Kidney tubule cell (primary cell): ENCODE measurements at places on chromosomes 6 and 20.

DNA sequence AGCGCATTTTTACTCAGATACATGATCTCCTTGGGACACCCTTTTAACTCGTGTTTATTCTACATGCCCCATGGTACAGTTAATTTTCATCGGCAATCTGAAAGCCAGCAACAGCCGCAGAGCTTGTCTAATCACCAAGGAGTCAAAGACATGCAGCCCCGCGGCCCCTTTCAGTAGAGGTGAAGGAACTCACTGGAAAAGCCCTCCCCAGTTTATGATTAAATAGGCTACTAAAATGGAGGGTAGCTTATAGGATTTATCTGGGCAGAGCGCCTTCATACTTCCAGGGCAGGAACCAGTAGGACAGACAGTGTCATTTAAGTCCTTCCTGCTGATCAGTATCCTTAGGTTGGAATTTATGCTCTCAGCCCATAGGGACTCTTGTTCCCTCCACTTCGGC is 83.5 kb downstream of the DHX35 start:
- no peak for DNase-seq

GRCh38 chr6:34383161-34383631 is 9.3 kb downstream of the NUDT3 start:
- DNase-seq, result peak; percentile 26

GRCh38 chr6:15457121-15457650 is 205.6 kb downstream of the DTNBP1 start:
- no peak for DNase-seq

- DNase-seq, result no peak
These were observed 31.9 kb upstream of the ZNF831 start for GRCh38 chr20:59131551-59132285.

- peak; percentile 48 for DNase-seq
These were observed 26.7 kb downstream of the MDN1 start for GRCh38 chr6:89792881-89793280.

DNA sequence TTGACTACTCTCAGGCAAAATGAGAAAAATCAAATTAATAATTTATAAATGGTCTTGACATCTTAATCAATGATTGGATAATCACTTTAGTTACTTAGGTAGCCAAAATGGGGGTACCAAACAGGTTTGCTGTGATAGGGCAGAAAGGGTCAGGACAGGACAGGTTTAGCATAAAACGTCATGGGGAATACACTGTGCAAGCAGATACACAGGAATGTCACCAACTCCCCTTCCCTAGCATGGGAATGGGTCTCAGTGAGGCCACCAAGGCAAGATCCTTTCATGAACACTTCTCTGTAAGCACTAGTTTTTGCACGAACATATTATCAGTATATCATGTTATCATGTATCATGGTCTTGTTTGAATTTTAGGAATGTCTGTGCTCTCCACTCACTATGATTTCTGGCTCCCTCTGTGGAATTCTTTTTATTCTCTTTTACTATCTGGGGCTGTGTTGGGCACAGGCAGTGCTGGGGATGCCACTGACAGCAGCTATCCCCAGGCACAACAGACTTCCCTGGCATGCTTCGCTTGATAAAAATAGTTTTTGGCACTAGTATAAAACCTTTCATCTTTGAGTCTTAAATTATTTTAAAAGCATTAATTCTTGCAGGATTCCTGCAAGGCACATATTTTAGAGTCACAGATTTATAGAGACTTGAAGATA is 18.3 kb downstream of the PTCHD4 start:
- no peak for DNase-seq

DNA sequence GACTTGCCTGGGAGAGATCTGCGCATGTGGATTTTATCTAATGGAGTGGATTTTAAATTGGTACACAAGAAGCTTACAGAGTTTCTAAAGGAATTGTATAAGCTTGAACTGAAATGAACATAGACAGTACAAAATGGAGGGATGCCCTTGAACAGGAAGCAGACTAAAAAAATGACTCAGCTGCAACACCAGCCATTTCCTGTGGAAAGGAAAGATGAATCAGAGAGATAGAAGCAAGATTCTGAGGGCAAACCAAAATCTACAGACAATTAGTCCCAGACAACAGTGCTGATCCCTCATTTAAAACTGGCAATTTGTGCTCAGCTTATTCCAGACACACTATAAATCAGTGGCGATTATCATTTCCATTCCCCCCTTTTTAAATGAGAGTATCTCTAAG is 114.6 kb upstream of the TCF21 start:
- DNase-seq, result peak; percentile 77

GRCh38 chr6:138222901-138223546 is 4.7 kb upstream of the PBOV1 start:
- DNase-seq, result no peak

- DNase-seq, result no peak
These were observed 264.4 kb downstream of the COL12A1 start for GRCh38 chr6:74941424-74941823.

- no peak for DNase-seq
These were observed 160.1 kb downstream of the SCP2D1 start for GRCh38 chr20:18973529-18974173.

DNA sequence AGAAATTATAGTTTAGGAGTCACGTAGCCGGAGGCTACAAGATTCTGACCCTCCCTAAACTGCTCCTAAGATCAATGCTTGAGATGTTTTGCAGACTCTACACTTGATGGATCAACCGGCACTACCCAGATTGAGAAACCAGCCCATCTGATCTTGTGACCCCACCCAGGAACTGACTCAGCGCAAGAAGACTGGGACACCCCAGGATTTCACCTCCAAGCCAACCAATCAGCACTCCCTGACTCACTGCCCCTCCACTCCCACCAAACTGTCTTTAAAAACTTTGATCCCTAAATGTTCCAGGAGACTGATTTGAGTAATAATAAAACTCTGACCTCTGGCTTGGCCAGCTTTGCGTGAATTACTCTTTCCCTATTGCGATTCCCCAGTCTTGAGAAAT is 99.8 kb downstream of the OPRM1 start:
- DNase-seq, result peak; percentile 55

GRCh38 chr6:82277686-82278085 is 30.1 kb upstream of the IBTK start:
- peak; percentile 34 for DNase-seq

DNA sequence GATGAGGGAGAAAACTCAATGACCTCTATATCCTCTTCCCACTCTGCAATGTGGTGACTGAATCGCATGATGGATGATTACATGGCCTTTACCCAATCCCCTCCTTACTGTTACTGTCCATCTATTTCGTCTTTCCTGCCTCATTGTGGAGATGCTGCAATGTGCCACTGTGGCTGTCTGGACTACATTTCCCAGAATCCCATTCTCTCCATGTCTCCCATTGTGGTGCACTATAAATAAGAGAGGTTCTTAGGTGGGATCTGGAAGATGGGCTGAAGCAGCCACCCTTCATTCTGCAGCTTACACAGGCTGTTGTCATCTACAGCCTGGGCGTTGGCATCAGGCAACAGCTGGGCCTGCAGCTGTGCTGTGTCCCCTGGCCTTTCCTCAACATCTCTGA is 233.6 kb downstream of the PRKN start:
- DNase-seq, result no peak

- DNase-seq, result no peak
These were observed 124.2 kb upstream of the PTPN1 start for GRCh38 chr20:50385733-50386640.

GRCh38 chr20:45890077-45890984 is 677 bp downstream of the NEURL2 start:
- DNase-seq, result peak; percentile 72

DNA sequence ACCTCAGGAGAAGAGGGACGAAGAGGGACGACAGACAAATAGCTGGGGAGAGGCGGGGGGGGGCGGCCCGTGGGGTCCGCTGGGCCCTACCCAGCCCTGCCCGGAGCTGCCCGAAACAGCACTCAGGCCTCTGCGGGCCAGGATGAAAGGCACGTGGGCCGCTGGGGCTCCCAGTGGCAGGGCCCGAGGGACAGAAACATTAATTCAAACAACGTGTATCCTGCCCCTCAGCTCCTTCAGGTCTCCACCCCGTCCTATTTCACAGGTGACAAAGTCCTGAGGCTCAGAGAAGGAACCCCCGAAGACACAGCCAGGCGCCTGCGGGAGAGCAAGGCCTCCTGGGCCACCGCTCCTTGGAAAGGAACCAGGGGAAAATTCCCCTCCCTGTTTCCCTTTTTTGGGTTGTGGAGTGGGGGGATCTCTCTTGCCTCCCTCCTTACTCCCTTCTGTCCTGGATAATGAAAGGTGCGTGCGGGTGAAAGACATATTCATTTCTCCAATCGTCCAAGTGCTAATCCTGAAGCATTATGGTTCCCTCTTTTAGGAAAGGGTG is 93.3 kb downstream of the RNASET2 start:
- no peak for DNase-seq

- peak; percentile 72 for DNase-seq
These were observed 367.2 kb upstream of the RUNX2 start for GRCh38 chr6:44960898-44961297.

- DNase-seq, result peak; percentile 67
These were observed 164.1 kb upstream of the SALL4 start for GRCh38 chr20:51966296-51966971.

- DNase-seq, result no peak
These were observed 172.5 kb upstream of the BTBD3 start for GRCh38 chr20:11745145-11745544.

DNA sequence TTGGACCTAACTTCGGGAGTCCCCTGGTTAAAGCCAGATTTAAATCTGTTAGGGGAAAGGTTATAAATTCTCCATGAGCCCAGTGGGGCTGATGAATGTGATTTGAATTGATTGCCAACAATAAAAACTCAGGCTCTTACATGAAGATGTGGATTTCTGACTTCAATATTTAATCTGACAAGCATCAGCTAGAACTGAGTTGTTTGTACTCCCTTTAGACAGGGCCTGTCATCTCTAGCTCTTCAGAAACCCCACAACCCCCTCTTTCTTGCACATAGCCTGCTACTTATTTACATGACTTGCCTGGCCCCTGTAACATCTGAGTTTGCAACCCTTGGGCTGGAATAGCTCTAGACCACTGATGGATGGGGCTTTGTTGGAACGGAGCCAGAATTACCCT is 191.6 kb upstream of the PLCB4 start:
- DNase-seq, result no peak

DNA sequence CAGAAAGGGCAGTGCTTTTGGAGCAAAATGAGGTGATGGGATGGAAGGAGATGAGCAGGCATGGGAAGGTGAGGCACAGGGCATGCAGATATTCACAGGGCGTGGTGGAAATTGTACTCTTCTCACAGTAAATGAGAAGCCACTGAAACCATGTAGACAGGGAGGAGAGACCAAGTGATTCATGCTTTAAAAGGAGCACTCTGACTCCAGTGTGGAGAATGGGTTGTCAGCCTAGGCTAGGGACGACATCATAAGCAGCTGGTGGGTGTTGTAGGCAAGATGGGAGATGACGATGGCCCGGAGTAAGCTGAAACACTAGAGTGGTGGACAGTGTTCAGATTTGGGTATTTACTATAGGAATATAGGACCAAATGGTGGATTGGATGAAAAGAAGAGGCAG is 18.4 kb downstream of the PDE7B start:
- DNase-seq, result peak; percentile 43

- DNase-seq, result no peak
These were observed 59.6 kb downstream of the ANKRD60 start for GRCh38 chr20:58168843-58169242.

DNA sequence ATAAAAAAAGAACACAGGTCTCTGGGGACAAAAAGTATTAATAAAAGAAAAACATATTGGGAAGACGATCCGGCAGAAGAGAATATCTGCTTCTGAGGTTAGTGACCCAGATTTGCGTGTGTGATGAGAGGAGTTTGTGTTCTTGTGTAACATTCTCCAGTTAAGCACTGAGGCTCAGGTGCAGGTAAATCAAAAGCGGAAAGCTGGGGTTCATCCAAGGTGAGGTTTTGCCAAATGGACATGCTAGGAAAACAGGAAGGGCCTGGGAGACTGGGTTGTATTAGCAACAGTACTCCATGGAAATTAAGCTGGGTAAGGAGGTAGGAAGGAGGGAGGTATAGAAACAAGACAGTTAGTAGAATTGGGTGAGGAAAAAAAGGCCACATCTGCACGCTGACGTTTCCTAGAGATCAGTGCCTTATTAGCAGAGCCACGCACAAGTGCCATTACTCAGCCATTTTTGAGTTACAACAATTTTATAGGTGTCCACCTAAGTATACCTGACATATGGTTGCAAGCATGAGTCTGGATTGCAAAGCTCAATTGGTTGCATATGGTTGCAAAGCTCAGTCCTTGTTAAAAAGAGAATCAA is 139.6 kb downstream of the ZMYND8 start:
- DNase-seq, result no peak

GRCh38 chr20:46252352-46253091 is 55.8 kb downstream of the CDH22 start:
- DNase-seq, result no peak

- no peak for DNase-seq
These were observed 309.5 kb upstream of the CHD6 start for GRCh38 chr20:41927655-41928054.

DNA sequence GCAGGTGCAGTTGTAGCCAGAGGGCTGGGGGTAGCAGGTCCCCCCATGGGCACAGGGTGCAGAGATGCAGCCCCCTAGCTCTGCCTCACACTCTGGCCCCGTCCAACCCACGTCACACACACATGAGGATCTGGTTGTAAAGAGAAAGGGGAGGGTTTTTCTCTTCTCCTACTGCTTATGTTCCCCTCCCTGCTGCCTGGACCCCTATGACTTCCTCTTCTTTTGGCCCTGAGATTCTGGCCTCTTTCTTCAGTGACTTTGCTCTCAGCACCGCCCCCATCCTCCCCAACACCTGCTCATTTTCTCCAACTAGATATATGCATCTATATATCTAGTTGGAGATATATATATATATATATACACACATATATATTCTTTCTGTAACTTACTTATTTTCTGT is 9.7 kb downstream of the NOTCH4 start:
- DNase-seq, result no peak

DNA sequence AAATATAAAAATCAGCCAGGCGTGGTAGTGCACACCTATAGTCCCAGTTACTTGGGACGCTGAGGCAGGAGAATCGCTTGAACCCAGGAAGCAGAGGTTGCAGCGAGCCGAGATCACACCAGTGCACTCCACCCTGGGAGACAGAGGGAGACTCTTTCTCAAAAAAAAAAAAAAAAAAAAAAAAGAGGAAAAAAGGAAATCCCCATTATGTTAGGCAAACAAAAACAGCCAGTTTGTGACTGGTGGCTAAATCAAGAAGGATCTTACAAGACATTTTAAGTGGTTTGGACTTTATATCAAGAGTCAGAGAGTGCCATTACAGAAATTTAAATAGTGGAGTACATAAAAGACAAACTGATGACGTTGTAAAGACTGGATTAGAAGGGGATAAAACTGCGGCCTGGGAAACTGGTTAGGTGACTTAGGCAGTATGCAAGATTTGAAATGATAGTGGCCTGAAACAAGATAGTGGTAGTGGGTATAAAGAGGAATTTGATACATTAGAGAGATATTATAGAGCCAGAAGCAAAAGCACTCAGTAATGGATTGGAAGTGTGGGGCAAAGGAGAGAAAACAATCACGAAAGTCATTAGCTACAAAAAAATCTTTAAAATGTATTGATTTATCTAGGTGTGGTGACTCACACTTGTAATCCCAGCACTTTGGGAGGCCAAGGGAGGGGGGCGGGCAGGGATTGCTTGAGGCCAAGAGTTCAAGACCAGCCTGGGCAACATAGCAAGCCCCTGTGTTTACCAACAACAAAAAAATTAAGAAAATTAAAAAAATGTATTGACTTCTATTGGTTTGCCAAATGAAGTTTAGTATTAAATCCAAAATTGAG is 1.7 kb upstream of the MYO6 start:
- no peak for DNase-seq

- peak; percentile 35 for DNase-seq
These were observed 1.2 kb upstream of the PLTP start for GRCh38 chr20:45913116-45913515.

GRCh38 chr6:26472549-26473290 is 15.0 kb downstream of the BTN2A1 start:
- no peak for DNase-seq
